ENCODE measurements at places on chromosomes 2 and 18.

DNA sequence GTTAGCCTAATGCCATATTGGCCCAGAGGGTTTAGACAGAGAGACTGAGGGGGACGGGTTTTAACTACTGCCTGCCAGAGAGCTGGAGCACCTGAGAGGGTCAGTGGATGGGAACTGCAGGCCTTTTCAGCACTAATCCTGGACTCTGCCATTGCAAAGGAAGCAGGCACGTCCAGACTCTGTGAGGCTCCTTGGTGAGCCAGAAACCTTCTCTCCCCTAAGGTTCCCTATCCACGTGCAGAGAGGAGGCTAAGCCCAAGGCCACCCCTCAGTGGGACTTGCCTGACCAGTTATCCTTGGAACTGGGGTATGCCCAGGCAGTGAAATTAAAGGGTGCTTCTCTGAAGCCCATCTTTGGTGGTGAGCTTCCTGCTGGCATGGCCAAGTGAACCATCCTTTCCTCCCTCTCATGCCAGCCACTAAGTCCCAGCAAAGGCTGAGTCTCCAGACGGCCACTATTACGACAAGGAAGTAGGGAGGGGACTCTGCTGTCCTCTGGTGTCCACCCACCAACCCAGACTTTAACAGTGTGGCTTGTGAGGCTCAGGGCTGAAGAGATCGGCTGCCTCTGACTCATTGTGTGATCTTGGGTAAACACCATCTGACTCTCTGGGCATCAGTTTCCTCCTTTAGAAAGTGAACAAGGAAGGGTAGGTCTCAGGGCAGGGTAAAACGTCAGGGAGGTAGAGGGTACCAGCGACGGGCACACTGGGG, 3.9 kb upstream of the MLPH start:
- no peak for DNase-seq

GRCh38 chr18:38750751-38751150, 1185.2 kb upstream of the CELF4 start:
- no peak for DNase-seq

DNA sequence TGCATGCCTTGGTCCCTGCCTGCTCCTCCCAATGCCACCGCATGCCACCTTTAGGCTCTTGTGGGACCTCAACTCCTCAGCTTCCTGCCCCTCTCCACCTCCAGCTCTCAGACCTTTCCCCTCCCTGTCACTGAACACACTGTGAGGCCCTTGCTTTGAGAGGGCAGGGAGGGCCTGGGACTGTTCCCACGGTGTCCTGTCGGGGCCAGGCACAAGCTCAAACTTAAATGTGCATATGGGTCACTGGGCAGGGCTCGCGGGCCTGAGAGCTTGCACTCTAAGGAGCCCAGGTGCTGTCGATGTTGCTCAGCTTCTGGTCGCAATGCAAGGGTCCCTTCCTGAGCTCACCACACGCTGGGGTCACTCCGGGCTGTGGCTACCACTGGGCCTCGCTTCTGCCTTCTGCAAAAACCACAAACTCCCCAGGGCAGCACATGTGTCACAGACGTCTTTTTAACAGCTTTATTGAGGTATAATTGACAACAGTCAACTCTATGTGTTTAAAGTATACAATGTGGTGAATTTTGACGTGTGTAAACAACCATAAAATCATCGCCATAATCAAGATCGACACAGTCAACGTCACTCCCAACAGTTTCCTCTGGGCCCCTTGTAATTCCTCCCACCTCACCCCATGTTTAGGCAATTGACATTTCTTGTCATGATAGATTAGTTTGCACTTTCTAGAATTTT, 11.9 kb upstream of the B3GNT7 start:
- DNase-seq, result no peak

GRCh38 chr2:55111230-55111569, 60.9 kb upstream of the RTN4 start:
- DNase-seq, result no peak

DNA sequence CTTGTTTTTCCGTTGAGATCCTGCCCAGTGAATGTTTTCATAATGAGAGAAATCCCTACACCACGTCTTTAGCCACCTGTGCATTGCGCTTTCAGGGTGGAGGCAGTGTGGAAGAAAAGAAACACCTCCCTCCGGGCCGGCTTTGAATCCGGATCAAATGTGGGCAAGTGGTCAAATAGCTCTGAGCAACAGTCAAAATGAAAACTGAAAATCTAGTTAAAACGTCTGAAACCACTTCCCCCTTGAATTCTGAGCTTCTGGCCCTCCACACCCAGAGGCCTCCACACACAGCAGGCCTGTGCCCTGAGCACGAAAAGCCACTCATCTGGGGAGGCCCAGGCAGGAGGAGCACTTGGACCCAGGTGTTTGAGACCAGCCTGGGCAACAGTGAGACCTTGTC, 263.6 kb upstream of the SALL3 start:
- no peak for DNase-seq

- DNase-seq, result no peak
Measured at GRCh38 chr2:20868377-20868776, 45.5 kb upstream of the LDAH start.

DNA sequence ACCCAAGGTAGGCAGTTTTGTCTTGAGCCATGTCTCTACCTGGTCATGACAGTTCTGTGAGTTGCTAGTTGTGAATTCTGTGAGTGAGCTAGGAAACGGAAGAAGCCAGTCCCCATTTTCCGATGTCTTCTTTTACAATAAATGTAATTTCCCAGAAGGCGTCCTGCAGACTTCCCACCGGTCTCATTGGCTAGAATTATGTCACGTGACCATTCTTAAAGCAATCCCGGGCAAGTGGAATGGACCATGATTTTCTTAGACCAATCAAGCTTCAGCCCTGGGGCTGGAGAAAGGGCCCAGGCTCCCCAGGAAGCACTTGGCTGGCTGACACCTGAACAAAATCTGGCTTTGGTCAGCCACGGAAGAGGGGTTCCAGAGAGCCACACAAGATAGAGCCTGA, 10.6 kb downstream of the TMEM178A start:
- DNase-seq, result no peak

GRCh38 chr2:77566582-77566981, 44.4 kb upstream of the LRRTM4 start:
- DNase-seq, result no peak

DNA sequence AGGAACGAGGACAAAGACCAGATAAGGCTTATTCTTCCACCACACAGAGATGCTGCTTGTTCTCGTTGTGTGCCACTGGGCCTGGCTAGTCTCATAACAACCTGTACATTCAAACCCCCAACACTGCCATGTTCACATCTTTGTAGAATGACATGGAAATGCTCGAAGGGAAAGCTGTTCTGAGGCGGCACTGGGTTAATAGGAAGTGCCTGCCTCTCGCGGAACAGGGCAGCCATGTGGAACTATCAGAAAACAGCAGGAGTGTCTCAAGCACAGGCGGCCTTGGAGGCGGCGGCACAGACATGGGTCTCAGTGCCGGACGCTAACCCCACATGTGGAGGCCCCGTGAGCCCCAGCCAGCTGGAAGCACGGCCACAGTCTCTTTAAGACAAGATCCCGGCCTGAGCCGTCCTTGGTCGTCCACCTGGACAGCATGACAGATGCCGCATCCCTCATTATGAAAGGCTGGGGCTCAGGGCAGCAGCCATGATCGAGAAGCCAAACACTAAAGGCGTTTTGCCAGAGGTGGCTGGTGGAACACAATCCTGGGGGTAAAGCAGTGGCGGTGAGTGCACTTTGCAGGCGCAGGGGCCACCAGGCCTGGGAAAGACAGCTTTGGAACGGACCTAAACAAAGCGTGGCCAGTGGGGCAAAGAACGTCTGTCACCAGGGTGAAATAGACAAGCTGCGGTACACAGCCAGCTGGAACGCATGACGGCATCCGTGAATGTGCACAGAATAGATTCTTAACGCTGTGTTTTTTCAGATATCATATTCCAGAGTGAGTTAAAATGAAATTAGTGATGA, 161.0 kb downstream of the HDAC4 start:
- no peak for DNase-seq

- no peak for DNase-seq
Measured at GRCh38 chr2:206784559-206785353, 19.4 kb downstream of the FASTKD2 start.

DNA sequence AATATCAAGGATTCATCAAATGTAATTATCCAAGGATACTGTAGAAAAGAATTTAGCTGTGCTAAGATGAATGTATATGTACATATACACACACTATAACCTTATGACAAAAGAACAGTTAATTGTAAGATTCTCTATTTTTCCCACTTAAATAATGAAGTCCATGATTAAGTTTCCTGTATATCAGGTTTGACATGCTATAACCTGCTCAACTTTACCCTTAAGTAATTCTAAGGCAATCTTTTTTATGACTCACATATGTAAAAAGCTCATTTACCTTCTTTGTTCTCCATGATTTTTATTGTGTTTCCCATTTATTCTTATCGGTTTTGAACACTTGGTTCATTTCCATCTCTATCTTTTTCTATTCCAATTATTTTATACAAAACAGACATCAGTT, 1213.1 kb upstream of the SLC39A10 start:
- DNase-seq, result no peak

- no peak for DNase-seq
Measured at GRCh38 chr2:28636491-28636890, 115.1 kb upstream of the PPP1CB start.

DNA sequence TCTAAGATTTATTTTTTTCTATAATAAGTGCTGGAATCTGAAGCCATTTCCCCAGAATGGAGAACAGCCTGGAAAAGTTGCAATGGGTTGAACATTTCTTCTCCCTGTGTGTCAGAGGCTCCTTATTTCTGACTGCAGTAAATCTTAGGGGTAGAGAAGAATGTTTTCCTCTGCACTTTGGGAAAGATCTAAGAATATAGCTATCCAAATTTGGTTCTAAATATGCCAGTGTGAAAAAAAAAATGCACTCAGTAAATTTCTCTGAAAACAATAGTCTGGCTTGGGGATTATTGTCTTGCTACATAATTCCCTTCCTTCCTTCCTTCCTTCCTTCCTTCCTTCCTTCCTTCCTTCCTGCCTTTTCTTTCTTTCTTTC, 19.7 kb upstream of the CYRIA start:
- no peak for DNase-seq

DNA sequence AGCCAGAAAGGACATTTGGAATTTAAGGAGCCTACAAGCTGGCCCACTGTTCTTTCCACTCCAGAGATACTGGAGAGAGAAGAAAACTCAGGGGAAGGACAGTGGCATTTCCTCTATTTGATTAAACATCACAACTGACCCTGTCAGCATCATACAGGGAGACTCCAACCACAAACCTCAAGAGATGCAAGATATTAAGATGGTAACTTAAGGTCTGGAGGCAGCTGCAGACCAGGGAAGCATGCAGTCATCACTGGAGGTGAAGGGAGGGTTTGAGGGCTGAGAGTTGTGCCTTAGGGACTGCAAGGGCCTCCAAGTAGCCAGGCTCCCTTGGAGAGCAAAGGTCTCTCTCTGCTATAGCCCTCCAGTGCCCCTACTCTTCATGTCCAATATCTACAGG, 67.4 kb downstream of the RNF152 start:
- no peak for DNase-seq

- DNase-seq, result no peak
Measured at GRCh38 chr18:63262369-63263335, 56.9 kb downstream of the BCL2 start.

- no peak for DNase-seq
Measured at GRCh38 chr2:191675807-191676721, 1.9 kb upstream of the NABP1 start.

DNA sequence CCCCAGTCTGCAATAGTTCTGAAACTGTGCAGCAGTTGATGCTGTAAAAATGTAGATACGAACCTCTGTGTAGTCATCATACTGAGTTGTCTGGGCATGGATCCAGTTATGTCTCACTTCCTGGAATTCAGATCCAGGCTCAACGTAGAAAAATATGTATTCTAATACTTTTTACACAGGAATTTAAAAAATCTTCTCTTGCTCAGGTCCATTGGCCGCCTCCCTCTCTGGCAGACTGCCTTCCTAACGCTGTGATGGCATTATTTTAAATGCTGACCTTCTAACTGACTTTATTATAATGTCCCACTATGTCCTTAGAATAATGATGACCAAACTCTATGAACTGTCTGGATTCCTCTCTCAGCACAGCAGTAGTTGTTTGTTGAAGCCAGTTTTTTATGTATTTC, 119.6 kb downstream of the FEZ2 start:
- DNase-seq, result no peak

GRCh38 chr2:130834931-130835765, 1.6 kb upstream of the ARHGEF4 start:
- no peak for DNase-seq

DNA sequence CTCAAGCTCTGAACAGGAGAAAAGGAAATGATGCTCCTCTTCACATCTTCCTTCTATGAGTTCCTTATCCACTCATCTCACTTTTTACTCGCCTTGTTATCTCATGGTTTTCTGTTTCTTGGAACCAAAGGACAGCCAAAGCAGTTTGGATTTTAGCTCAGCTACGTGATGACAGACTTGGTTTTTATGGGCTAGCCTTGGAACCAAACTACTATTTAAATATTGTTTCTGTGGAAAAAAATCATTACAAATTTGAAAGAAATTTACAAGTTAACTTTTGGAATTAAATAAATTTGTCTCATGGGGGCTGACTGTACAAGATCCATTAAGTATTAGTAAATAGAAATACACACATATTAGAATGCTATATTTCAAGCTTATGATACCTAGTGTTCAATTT, 727.8 kb upstream of the FANCL start:
- no peak for DNase-seq

- DNase-seq, result no peak
Measured at GRCh38 chr2:235343869-235344268, 150.0 kb upstream of the AGAP1 start.

DNA sequence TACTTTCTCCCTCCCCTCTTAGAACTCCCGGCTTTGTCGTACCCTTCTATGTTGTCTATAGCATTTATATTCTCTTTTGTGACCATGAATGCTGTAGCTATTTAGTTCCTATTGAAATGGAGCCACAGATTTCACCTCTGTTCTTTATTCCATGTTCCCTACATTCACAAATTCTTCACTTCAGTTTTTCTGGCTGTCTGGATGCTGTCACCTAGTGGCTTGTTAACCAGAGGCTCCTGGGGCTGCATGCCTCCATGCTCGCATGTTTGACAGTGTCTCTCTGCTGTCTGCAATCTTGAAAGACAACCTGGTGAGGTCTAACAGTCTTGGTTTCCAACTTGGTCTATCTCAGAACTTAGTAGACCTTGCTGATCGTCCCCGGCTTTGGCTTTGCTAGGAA, 48.2 kb downstream of the CFAP221 start:
- no peak for DNase-seq

- DNase-seq, result peak; percentile 81
Measured at GRCh38 chr2:237122214-237122666, 36.6 kb downstream of the COPS8 start.

DNA sequence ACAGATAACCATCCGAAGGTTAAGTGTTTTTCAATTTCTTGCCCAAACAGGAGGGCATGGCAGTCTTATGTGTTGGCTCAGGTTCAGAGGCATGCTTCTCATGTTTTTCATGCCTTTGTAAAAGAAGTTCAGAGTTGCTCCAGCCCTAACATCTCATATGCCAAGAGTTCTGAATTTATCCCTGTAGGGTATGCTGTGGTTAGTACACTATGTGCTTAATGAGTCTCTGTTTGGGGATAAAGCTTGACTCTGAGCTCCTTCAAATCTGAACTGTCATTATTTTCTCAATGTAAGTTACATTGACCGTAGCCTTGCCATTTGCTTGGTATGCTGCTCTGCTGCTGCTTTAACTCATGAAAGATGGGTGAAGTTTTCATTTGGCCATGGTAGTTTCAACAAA, 67.9 kb upstream of the PNPT1 start:
- DNase-seq, result peak; percentile 64

GRCh38 chr2:227411320-227411989, 23.7 kb upstream of the SCYGR1 start:
- no peak for DNase-seq

Measured in fibroblast of the conjunctiva (primary cell).